Panc1 (cell line): ENCODE measurements at places on chromosomes 2 and 18. TPM values are rescaled to one million over a fixed set of nuclear protein-coding genes. Genes with fewer than 3 reads are reported as not detected.

- no peaks in the 10 kb centered on the region for H3K36me3 ChIP-seq
- no peaks in the 10 kb centered on the region for H3K4me1 ChIP-seq
- no peak overlapping the region for H3K4me3 ChIP-seq
- DNase-seq: no peak
- H3K27me3 ChIP-seq: no peaks in the 10 kb centered on the region
- H3K27ac ChIP-seq: no peak overlapping the region
These were observed 193.0 kb upstream of the RGPD4 start for GRCh38 chr2:107633580-107634147.

Gene MYO3B
- total RNA-seq: 0.05 TPM

Gene PMAIP1
- total RNA-seq: 7.7 TPM

Gene CFAP65
- 0.33 TPM for total RNA-seq

Gene ARMC9
- total RNA-seq: 42.7 TPM

DNA sequence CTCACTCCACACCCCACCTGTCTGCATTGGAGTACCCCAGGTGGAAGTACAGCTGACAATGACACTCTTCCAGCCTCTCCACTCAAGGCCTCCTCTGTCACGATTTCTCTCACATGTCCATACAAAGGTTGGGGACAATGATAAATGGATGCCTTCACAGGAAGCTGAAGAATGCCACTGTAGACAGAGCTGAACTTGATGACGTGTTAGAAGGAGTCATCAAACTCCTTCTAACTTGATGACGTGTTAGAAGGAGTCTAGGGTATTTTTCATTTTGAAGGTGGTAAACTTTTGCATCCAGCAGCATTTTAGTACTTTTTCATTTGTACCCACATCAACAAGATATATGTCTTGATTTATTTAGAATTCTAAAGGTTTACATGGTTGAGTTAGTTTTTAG is 163.5 kb upstream of the DNMT3A start:
- no peaks in the 10 kb centered on the region for H3K36me3 ChIP-seq
- no peaks in the 10 kb centered on the region for H3K27me3 ChIP-seq
- H3K27ac ChIP-seq: no peak overlapping the region
- DNase-seq: no peak
- no peak overlapping the region for H3K4me3 ChIP-seq

DNA sequence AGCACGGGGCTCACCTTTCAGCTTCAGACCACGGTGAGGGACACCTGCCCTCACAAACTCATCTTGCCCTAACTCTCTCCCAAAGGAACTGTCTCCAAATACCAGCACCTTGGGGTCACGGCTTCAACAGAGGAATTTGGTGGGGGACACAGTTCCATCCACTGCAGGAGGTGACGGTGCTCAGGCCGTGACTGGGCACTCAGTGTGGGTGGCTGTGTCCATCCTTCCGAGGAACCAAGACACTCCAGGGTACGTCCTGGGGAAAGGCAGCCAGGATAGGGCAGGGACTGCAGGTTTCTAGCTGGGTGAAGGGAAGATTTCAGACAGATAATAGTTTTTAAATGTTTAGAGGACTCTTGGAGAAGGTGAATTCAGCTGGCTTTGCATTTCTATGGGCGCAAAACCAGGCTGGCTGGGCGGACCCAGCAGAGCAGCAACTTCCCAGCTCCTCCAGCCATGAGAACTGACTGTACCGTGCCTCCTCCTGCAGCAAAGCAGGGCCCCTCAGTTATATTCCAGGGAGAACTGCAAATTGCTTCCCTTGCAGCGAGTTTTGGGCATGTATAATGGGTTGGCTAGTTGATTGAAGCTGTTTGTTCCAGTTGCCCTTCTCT is 23.9 kb upstream of the ALLC start:
- no peaks in the 10 kb centered on the region for H3K4me1 ChIP-seq
- H3K4me3 ChIP-seq: no peak overlapping the region
- H3K27me3 ChIP-seq: peaks cover 4% of the 10 kb centered on the region; the same call in 1 of the 2 replicates
- no peak overlapping the region for H3K27ac ChIP-seq
- DNase-seq: no peak

DNA sequence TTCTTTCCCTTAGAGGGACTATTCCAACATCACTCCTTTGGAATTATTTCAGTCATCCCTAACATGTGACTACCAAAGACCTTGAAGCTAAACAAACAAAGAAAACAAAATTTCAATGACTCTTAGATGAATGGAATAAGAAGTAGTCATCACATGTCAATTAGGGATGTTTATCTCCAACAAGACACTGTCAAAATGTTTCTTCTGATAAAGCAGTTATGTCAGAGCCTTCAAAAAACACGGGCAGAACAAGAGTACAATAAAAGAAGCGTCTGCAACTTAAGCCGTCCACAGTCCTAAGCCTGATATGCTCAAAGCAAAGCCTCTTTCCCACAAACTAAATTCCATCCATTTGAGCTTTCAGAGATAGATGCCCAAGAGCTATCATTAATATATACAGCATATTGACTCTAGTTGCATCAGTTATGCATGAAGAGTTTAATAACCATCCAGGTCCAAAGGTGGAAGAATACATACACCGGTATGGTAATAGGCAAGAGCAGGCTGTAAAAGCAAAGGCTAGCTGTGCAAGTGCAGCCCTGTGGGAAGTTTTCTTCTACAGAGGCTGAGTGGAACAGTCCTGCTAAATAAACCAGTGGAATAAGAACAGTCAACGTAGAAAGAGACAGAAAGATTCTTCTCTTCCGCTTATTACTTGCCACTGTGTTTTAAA is 98.1 kb downstream of the ICA1L start:
- no peak overlapping the region for H3K4me3 ChIP-seq
- no peak overlapping the region for H3K27ac ChIP-seq
- no peaks in the 10 kb centered on the region for H3K27me3 ChIP-seq
- no peak for DNase-seq
- H3K36me3 ChIP-seq: no peaks in the 10 kb centered on the region; the same call in 1 of the 2 replicates

DNA sequence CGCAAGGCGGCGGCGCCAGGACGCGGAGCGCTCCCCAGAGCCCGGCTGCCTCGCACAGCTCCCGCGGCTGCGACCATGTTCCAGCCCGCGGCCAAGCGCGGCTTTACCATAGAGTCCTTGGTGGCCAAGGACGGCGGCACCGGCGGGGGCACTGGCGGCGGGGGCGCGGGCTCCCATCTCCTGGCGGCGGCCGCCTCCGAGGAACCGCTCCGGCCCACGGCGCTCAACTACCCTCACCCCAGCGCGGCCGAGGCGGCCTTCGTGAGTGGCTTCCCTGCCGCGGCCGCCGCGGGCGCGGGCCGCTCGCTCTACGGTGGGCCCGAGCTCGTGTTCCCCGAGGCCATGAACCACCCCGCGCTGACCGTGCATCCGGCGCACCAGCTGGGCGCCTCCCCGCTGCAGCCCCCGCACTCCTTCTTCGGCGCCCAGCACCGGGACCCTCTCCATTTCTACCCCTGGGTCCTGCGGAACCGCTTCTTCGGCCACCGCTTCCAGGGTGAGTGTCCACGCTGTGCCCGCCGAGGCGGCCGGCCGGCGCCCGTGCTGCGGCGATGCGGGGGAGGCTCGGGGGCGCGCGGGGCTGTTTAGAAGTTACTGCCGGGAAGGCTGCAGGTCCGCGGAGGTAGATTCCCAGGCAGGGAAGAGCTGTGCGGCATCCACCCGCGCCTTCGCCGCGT is 696 bp downstream of the EMX1 start:
- no peak overlapping the region for H3K27ac ChIP-seq
- peaks cover 41% of the 10 kb centered on the region for H3K27me3 ChIP-seq
- H3K4me1 ChIP-seq: peaks cover 9% of the 10 kb centered on the region
- peak overlapping the region; percentile 45 for H3K4me3 ChIP-seq
- no peaks in the 10 kb centered on the region; the same call in 1 of the 2 replicates for H3K36me3 ChIP-seq

DNA sequence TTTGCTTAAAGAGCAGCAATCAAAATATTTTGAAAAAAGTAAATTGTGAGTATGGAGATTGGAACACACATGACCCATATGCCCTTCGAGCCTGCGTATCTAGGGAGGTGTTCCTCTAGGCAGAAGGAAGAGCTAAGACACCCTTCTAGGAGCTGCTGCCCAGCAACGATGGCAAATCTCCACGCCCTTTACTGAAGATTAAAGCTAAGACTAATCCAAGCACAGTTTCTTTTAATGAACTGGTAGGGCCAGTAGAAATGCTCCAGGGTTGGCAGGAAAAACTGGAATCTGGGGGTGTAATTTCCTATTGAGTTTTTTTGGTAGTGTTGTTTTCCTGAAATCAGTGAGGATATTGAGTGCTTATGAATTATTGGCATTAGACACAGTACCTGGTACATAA is 712 bp upstream of the SERPINB13 start:
- H3K36me3 ChIP-seq: no peaks in the 10 kb centered on the region
- no peaks in the 10 kb centered on the region for H3K27me3 ChIP-seq
- H3K27ac ChIP-seq: no peak overlapping the region

Gene CHCHD5
- 46.7 TPM for total RNA-seq

Gene CRYGC
- not detected for total RNA-seq

DNA sequence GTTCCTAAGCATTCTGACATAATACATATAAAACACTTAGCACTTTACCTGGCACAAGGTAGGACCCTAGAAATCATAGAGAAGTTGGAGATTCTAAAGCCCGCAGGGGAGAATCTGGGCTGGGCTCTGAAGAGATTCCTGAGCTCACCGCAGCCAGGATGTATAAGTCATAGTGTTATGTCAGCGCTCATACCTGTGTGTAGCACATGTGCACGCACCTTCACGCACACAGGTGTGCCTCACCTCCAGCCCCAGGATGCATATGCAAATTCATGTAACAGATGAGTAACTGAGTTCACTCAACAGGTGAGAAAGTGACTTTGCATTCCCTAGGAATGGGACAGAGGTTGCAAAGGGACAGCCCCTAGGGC is 7.9 kb upstream of the SDC1 start:
- H3K27me3 ChIP-seq: no peaks in the 10 kb centered on the region
- no peak for DNase-seq
- no peak overlapping the region for H3K4me3 ChIP-seq
- no peaks in the 10 kb centered on the region for H3K36me3 ChIP-seq

Gene LYG2
- not detected for total RNA-seq

DNA sequence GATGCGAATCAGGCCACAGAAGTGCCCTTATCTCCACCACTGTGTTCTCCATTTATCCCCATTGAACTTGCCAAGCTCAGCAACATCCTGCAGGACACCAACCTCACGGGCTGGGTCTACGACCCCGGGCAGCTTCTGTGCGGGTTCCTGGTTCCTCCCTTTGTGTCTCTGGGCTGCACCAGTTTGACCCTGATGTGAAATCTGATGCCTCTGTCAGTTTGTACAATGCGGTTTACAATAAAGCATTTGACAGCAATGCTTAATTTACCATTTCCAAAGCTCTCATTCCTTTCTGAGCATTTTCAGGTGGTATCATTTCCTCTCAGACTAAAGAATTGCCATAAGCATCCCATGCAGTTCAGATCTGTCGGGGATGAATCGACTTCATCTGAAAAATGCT is 3.3 kb upstream of the TMEM18 start:
- no peak for DNase-seq
- peaks cover 4% of the 10 kb centered on the region for H3K36me3 ChIP-seq
- H3K27me3 ChIP-seq: no peaks in the 10 kb centered on the region

DNA sequence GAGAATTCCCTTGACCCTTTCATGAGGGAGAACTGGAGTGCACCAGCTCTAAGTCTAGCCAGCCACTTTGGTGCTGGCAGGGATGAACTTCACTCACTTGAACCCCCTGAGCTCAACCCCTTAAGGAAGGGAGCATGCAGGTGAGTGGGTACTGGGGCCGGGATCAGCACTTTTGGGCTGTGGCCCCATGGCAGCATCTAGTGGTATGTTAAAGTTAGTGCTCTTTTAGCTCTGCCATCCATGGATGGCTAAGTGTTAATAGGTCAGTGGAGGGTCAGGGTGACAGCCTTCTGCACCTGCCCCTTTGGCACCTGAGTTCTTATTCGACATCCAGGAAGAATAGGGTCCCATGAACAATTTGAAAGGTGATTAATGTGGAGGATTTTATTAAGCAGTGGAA is 689.0 kb upstream of the FSHR start:
- H3K27me3 ChIP-seq: no peaks in the 10 kb centered on the region; the same call in 1 of the 2 replicates
- no peaks in the 10 kb centered on the region for H3K4me1 ChIP-seq
- no peaks in the 10 kb centered on the region for H3K36me3 ChIP-seq
- DNase-seq: no peak
